ENCODE measurements at places on chromosomes 2 and 18. TPM values are rescaled to one million over a fixed set of nuclear protein-coding genes. Genes with fewer than 3 reads are reported as not detected.

LYG2 gene
- not detected for total RNA-seq

MEP1B gene
- total RNA-seq, result not detected

KIF5C gene
- 0.09 TPM for total RNA-seq

ZNF2 gene
- 2.2 TPM for total RNA-seq

LRP1B gene
- total RNA-seq, result not detected

EVX2 gene
- not detected for total RNA-seq

SEMA4F gene
- 1.6 TPM for total RNA-seq

TWIST2 gene
- not detected for total RNA-seq

PRSS56 gene
- total RNA-seq, result not detected

GAREM2 gene
- total RNA-seq, result 11.5 TPM

ERFE gene
- total RNA-seq, result 6.5 TPM

TMEM127 gene
- total RNA-seq, result 18.6 TPM

ARL5A gene
- 92.2 TPM for total RNA-seq

All from K562 (cell line).